ENCODE measurements at places on chromosomes 6 and 20.

- DNase-seq, result no peak
These were observed 1006.8 kb upstream of the MANEA start for GRCh38 chr6:94570581-94570980.

GRCh38 chr6:26534681-26535465 lies 3.3 kb upstream of the HMGN4 start:
- no peak for DNase-seq

DNA sequence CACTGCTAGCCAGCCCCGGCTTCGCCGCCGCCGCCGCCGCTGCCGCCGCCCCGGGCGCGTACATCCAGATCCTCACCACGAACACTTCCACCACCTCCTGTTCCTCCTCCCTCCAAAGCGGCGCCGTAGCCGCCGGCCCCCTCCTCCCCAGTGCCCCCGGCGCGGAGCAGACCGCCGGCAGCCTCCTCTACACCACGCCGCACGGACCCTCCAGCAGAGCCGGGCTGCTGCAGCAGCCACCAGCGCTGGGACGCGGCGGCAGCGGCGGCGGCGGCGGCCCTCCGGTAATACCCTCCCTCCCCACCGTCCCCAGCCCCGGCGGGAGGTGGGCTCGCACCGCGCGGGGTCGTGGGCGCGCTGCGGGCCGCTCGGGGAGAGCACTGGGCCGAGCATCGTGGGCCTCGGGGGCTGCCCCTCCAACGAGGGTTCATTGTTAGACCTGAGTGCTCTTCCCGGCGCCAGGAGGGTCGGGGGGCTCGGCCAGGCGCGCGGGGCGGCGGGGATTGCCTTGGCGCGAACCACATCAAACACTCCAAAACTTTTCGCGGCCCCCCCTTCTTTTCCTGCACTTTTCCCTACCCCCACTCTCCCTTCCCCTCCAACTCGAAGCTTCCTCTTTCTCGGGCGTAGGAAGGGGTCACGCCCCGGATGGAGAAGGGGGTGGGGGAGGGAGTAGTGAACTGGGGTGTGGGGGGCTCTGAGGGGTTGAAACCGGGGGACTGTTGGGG lies 827 bp downstream of the E2F3 start:
- peak; percentile 31 for DNase-seq

DNA sequence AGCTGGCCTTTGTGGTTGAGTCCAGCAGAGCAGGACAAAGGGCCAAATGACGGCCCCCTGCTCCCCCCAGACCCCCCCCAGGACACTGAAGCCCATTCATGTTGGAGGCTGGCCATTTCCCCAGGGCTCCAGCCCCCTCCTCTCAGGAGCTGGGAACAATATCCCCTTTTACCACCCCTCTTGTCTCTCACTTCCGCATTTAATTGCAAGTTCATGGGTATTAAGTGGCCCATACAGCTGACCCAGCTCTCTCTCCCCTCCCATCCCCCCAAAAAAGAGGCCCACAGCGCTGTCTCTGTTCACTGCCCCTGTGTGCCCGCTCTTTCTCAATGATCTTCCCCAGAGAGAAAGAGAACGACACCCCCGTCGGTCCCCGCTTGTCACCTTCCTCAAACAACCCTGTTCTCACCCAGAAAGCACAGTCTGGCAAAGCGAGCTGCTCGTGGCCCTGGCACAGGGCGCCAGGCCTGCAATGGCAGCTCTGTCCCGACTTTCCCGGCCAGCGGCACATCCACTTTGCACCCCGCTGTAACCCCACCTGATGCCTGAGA lies 30.4 kb downstream of the PREX1 start:
- DNase-seq, result no peak

GRCh38 chr6:4031442-4031841 lies 47.5 kb downstream of the FAM217A start:
- DNase-seq, result no peak

DNA sequence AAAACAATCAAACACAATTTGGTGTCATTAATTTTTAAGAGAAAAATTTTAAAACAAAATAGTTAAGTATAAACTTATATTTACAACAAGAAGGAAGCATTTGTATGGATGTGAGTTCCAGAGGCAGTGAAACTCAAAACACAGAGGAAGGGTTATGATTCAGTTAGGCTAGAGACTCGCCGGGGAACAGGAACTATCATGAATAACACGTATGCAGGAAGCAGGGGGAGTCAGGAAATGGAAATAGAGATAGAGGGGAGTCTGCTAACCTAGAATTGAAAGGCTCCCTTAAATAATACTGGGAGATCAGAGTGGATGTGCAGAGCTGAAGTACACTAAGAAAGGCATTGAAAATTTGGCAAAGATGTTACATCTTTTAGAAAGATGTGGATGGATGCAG lies 14.2 kb upstream of the HLA-DRB1 start:
- DNase-seq, result no peak

DNA sequence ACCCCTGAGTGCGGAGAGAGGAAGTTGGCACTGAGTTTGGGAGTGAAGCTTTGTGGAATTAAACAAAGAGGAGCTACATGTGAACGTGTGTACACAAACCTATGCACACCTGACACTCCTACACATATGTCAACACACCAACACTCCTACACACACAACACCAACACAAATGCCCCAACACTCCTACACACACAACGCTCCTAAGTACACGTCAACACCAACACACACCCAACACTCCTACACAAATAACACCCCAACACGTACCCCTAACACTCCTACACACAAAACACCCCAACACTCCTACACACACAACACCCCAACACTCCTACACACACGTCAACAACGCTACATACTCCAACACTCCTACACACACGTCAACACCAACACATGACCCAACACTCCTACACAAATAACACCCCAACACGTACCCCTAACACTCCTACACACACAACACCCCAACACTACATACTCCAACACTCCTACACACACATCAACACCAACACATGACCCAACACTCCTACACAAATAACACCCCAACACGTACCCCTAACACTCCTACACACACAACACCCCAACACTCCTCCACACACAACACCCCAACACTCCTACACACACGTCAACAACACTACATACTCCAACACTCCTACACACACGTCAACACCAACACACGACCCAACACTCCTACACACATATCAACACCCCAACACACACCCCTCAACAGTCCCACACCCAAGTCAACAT lies 40.1 kb upstream of the ZBP1 start:
- DNase-seq, result no peak

GRCh38 chr20:63532449-63532971 lies 4.7 kb downstream of the PTK6 start:
- no peak for DNase-seq

GRCh38 chr6:162653808-162654207 lies 73.8 kb downstream of the PRKN start:
- no peak for DNase-seq

Measured in activated effector memory CD4-positive, alpha-beta T cell treated with Interleukin-2 at 50 U/mL for 16 hours (primary cell).